ENCODE measurements at places on chromosomes 4 and X. TPM values are rescaled to one million over a fixed set of nuclear protein-coding genes. Genes with fewer than 3 reads are reported as not detected.

DNA sequence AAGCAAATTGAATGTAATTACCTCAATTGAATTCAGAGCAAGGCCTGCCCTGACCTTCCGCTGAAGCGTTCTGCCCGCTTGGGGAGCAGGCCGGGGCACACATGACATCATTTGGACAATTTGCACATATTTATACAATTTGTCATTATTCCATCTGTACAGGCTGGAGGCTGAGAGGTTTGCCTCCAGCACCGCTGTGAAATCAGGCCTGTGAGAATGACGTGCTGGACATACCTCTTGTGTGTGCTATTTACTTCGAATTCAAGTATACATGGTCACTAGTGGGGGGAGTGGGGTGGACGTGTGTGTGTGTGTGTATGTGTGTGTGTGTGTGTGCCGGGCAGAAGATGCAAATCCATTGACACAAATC lies 285.6 kb downstream of the SHOX start:
- no peak for DNase-seq

DNA sequence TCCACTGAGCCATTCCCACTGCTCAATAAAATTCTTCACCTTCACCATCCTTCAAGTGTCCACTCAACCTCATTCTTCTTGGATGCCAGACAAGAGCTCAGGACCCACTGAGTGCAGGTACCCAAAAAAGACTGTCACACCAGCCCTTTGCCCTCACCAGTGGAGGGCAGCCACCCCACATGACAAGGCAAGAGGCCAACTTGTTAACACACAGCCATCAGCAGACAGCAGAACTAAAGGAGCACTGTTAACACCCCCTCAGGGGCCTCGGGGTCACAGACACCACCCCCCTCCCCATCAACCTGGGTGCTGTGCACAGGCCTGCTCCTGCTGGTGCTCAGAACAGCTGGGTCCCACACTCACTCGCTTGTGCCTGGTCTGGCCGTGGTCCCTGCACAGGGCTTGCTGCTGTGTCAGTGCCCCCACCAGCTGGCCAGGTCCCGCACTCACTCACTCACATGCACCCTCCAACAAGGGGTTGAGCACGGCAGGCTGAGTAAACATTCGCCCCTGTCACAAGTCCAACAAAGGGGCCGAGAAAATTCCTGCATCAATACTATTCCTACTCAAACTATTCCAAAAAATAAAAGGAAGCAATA lies 54.1 kb downstream of the ATRX start:
- no peak for DNase-seq

DNA sequence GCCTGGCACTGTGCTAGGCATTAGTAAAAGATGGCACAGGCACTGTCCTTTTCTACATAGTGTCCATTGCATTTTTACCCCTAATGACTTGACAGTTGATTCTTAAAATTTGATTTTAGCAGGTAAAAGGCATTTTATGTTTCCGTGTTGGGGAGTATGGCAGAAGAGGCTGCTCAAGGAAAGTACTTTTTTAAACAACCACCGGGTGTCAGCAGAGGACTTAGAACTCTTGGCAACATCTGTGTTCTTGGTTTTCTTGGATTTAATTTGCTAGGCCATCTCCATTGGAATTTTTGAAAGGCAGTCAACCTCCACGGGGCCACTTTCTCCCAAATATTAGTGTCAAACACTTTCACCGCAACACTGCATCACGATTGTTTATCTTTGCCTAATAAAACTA lies 102.9 kb downstream of the TSPAN7 start:
- no peak for DNase-seq

- DNase-seq = no peak
These were observed 244.6 kb upstream of the BOD1L1 start for GRCh38 chr4:13872155-13872554.

DNA sequence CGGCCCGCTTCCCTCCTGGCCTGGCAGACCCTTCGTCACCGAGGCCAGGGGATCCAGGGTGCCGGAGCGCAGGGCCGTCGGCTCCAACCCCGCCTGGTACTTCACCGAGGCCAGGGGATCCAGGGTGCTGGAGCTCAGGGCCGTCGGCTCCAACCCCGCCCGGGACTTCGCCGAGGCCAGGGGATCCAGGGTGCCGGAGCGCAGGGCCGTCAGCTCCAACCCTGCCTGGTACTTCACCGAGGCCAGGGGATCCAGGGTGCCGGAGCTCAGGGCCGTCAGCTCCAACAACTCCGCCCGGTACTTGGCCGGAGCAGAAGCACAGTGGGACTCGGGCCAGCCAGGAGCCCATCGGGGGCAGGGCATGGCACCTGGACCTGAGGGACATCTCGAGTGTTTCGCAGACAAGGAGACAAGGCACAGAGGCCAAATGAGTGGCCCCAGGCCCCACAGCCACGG lies 85.1 kb downstream of the FAM53A start:
- DNase-seq = peak; percentile 47

GRCh38 chrX:44958480-44958879 lies 85.5 kb downstream of the KDM6A start:
- no peak for DNase-seq

Gene PPP1R2C
- not detected for total RNA-seq

GRCh38 chr4:25113915-25114904 lies 46.0 kb downstream of the SEPSECS start:
- no peak for DNase-seq

- no peak for DNase-seq
These were observed 19.2 kb downstream of the SUPT20HL2 start for GRCh38 chrX:24294619-24295018.

Gene SYNPO2
- 26.2 TPM for total RNA-seq

DNA sequence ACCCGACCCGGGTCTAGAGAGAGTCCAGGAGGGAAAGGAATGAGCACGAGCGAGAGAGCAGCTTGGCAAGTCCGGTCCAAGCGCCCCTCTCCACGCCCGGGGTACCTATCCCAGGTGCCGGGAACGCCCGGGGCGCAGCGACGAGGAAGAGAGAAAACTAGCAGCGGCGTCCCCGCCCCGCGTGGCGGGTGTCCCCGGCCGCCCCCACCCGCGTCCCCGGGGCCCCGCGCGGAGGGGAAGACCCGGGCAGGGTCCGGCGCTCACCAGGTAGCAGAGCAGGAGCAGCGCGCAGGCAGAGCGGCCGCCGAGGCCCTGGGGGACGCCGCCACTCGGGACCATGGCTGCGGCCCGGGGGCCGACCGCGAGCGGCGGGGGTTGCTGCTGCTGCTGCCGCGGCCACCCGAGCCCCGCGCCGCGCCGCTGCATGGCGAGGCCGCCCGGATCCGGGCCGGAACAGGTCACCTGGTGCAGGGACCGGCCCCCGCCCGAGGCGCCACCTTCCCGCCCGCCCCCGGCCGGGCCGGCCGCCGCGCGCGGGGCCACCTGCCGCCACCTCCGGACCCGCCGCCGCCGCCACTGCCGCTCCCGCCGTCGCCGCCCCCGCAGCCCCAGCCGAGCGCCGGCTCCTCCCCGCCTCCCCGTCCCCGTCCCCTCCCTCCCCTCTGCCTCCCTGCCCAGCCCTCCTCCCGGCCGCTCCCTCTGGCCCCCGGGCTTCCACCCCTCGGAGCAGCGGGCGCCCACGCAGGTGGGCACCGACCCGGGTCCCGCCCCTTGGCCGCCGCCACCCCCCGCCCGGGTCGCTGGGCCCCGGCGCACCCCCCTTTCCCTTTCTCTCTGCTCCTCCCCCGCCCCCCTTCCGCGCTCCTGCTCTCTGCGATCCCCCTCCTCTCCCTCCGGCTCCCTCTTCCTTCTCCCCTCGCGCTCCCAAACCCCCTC lies at the start of gene SEL1L3:
TSS of gene SEL1L3 (minus strand) at position 578 of the 936 bp plus-strand sequence. CDS start at position 426, 152 bp downstream.
- peak; percentile 76 for DNase-seq

- no peak for DNase-seq
These were observed 5.0 kb upstream of the BANK1 start for GRCh38 chr4:101785486-101785885.

Gene PAGE2
- total RNA-seq = not detected

GRCh38 chr4:37754410-37755185 lies 68.4 kb upstream of the RELL1 start:
- no peak for DNase-seq

Gene ITIH6
- total RNA-seq = not detected

DNA sequence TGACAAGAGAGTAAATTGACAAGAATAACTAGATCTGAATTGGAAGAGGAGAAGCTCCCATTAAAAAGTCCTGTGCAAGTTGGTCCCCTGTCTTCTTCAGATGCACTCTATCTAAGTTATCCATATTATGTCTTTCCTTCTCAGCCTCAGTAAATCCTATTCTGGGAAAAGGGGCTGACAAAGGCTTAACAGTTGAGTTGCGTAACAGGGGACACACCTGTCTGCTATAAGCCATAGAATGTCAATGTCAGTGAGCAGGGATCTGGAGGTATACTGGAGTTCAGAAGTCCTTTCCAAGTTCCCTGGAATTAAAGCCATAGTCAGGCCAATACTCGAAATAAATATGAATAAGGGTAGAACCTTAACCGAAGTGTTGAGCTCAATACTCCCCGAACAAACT lies 26.3 kb upstream of the TNIP3 start:
- DNase-seq = no peak
